Ascending aorta (tissue), 2 donors: ENCODE measurements at places on chromosomes 6 and 20. TPM values are rescaled to one million over a fixed set of nuclear protein-coding genes. Genes with fewer than 3 reads are reported as not detected.

Gene HBS1L
- 9.8 TPM for total RNA-seq

Gene PGC
- total RNA-seq = 0.53 TPM

Gene NOX3
- not detected for total RNA-seq

Gene ETV7
- total RNA-seq = not detected

Gene SESN1
- total RNA-seq = 49.0 TPM

Gene FOXA2
- total RNA-seq = not detected

Gene RUNX2
- total RNA-seq = 0.21 TPM

Gene MOG
- not detected for total RNA-seq

Gene TMEM14A
- 11.9 TPM for total RNA-seq

Gene SIRPA
- 72.8 TPM for total RNA-seq

Gene TFAP2C
- total RNA-seq = 4.9 TPM

Gene OLIG3
- not detected for total RNA-seq

Gene OR2B6
- total RNA-seq = not detected

Gene KIF25
- total RNA-seq = not detected

Gene TFAP2A
- 0.21 TPM for total RNA-seq

Gene HLA-A
- 1,099 TPM for total RNA-seq

Gene TRIM15
- total RNA-seq = not detected

Gene TNF
- total RNA-seq = 11.5 TPM

Gene ARMH2
- not detected for total RNA-seq

Gene ERVFRD-1
- total RNA-seq = not detected

Gene FAM83D
- total RNA-seq = 0.53 TPM

Gene EYS
- total RNA-seq = not detected

Gene EYA4
- 6.2 TPM for total RNA-seq

Gene PKIB
- total RNA-seq = not detected

Gene TXLNB
- total RNA-seq = not detected

Gene LAMP5
- not detected for total RNA-seq

Gene TAF4
- 166 TPM for total RNA-seq

Gene C6orf163
- total RNA-seq = not detected

Gene STX11
- 29.5 TPM for total RNA-seq

Gene POU5F1
- total RNA-seq = not detected

Gene TGM6
- total RNA-seq = not detected

Gene NHSL1
- 10.4 TPM for total RNA-seq

Gene DOK5
- total RNA-seq = not detected

Gene FAXC
- not detected for total RNA-seq

Gene NHLRC1
- total RNA-seq = 0.32 TPM

Gene OR2J2
- not detected for total RNA-seq

Gene CALHM6
- not detected for total RNA-seq

Gene DEFB132
- 0.32 TPM for total RNA-seq

Gene SPEF1
- total RNA-seq = not detected

Gene PRDM13
- not detected for total RNA-seq
